ENCODE measurements at places on chromosomes 1 and 21.

DNA sequence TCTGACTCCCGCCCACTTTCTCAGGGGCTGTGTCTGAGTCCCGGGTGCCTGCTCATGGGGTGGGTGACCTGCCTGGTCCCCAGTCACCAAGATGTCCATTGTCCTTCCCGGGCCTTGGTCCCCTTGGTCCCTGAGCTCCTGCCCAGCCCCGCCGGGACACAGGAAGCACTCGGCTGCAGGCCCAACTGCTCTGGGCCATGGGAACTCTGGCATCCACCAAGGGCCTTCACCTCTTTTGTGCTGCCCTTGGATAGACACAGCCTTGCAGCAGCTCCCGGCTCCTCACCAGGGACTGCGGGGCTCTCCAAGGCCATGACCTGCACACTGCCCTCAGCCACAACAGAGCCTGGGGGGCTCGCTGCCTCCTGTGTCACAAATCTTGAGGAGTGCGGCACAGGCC, 22.1 kb upstream of the MX1 start:
- DNase-seq = no peak

- no peak for DNase-seq
Observed at GRCh38 chr1:72355899-72356298, 73.6 kb upstream of the NEGR1 start.

GRCh38 chr1:181789395-181789794, 272.1 kb downstream of the ZNF648 start:
- DNase-seq = no peak

DNA sequence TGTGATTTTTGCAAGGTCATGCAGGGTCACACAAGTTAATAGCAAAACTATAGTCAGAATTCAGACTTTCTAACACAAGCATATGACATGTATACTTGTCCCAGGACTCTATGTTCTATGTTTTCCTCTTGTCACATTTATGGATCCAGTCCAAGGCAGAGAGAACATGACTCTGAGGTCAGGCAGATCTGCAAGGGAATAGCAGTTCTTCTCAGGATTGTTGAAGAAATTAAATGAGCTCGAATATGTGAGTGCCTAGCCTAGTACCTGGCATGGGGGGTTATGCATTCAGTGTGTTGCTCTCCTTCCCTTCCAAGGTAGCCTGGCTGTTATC, 9.5 kb upstream of the RPTN start:
- no peak for DNase-seq

- no peak for DNase-seq
Observed at GRCh38 chr1:165564561-165564960, 20.8 kb downstream of the LRRC52 start.

GRCh38 chr1:184385865-184386311, 941 bp upstream of the C1orf21 start:
- no peak for DNase-seq

DNA sequence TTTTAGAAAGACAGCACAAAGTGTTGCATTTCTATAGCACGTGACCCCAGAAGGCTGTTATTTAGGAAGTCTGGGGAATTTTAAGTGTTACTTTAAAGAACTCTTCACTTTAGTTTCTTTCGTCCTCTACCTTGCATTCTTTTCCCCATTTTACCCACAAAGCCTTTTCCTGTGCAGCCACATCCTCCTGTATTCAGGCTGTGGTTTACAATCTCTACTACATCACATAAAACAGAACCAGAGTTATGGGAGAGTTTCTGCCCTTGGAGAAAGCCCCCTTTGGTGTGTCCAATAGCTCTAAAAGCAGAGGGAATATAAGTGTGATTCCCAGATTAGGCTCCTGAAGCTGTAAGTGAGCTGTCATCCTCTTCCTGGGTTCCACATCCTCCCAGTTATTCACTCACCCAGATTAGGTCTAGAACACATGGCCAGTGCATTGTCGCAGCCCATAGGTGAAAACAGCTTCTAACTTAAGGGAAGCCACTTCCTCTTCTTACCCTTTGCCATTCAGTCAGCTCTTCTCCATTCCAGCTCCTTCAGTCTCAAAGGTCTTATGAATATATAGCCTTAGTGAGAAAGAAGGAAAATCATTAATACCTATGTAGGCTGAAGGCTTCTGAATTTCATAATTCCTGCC, 171.1 kb downstream of the PIGK start:
- no peak for DNase-seq

- DNase-seq = no peak
Observed at GRCh38 chr1:63866084-63866483, 92.3 kb downstream of the ROR1 start.

- no peak for DNase-seq
Observed at GRCh38 chr1:107051266-107051665, 5.2 kb upstream of the PRMT6 start.

- DNase-seq = no peak
Observed at GRCh38 chr1:181179987-181180365, 91.5 kb downstream of the IER5 start.

DNA sequence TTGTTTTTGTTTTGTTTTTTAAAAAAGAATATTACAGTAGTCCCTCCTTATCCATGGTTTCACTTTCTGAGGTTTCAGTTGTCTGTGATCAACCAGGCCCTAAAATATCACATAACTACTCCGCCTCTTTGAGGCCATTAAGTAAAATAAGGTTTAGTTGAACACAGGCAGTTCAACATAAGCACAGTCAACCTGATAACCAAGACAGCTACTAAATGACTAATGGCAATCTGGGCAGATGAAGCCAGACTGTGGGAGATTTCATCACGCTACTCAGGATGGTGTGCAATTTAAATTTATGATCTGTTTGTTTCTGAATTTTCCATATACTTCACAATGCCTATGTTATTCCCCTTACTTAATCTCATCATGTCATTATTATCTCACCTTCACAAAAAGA, 30.1 kb downstream of the LDLRAD1 start:
- no peak for DNase-seq

GRCh38 chr1:42035205-42035829, 116.6 kb upstream of the HIVEP3 start:
- peak; percentile 90 for DNase-seq

- DNase-seq = no peak
Observed at GRCh38 chr1:78045563-78045925, 222 bp upstream of the GIPC2 start.

DNA sequence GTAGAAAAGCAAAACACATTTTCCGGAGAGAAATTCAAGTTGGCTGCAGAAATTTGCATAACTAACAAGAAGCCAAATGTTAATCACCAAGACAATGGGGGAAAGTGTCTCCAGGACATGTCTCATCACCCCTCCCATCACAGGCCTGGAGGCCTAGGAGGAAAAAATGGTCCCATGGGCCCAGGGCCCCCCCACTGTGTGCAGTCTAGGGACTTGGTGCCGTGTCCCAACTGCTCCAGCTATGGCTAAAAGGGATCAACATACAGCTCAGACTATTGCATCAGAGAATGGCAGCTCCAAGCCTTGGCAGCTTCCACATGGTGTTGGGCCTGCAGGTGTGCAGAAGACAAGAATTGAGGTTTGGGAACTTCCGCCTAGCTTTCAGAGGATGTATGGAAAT, 138.2 kb downstream of the USH2A start:
- no peak for DNase-seq

- DNase-seq = peak; percentile 93
Observed at GRCh38 chr1:168342572-168343280, 62.0 kb downstream of the TBX19 start.

- DNase-seq = no peak
Observed at GRCh38 chr1:25675729-25676476, 59.3 kb downstream of the MAN1C1 start.

DNA sequence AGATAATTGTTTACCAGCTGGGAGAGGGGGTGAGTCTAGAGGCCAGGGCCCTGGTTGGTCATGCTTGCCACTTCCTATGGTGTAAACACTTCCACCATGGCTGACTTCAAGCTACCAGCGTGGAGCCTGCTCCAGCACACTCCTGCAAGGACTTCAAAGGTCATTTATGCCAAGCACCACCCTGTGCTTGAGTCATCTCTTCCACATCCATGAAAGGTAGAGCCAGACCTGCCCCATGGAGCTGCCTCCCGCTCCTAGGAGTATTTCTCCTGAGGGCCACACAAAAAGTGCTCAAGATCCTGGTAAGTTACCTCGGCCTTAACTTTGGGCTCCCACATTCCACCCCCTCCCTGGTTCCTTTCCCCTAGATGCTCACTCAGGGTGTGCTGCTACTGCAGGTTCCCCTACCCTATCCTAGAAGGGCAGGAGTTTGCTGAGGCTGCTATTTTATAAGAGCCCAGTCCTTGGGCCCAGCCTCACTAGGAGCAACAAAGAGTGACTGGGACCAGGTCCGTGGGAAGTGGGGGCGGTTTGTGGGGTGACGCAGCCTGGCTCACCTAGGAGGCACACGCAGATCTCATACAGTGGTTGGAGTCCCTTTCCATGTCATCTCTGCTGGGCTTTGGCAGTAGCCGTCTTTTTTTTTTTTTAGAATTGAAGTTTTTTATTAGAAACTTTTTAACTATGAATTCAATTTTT, 2.4 kb downstream of the RAB7B start:
- no peak for DNase-seq

GRCh38 chr21:42156690-42157605, 62.0 kb upstream of the ABCG1 start:
- no peak for DNase-seq

DNA sequence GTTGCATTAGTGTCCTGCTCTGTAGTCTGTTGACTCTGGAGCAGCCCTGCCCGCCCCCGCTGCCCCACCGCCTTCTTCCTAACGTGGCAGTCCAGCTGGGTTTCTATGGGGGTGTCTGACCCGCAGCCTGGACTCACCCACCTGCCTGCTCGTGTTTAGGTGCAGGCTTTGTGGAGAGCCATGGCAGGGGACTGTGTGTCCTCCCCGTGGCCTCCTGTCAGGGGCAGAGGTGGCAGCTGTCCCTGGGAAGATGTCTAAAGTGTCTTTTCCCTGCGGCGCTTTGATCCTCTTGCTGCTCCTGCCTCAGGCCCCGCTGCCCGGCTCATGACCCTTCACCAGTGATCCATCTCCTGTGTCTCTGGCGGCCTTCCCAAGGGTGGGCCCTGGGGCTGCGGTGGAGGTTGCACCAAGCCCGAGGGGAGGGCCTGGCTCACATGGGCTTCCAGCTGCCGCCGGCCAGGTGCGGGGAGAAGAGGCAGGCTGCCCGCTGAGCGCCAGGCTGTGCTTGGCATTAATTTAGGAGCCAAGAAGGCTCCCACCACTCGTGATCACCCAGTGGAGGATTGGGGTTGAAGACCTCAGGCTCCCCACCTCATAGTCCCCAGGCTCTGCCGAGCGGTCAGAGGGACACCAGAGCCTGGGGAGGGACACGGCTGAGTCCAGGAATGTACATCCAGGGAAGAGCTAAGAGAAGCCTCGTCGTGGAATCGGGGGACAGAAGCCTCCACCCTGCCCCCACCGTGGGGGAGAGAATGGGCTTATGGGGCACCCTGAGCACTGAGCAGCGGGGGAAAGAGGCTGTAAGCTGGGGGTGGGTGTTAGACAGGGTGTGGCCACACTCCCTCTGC, 44.1 kb downstream of the COL18A1 start:
- DNase-seq = no peak

- no peak for DNase-seq
Observed at GRCh38 chr1:74584185-74584584, 71.8 kb upstream of the LRRC53 start.

- DNase-seq = no peak
Observed at GRCh38 chr1:21313886-21314721, 23.8 kb upstream of the ECE1 start.

GRCh38 chr21:37273440-37273839, 6.3 kb upstream of the VPS26C start:
- DNase-seq = no peak

GRCh38 chr1:23736437-23737134, 6.7 kb upstream of the ELOA start:
- no peak for DNase-seq

GRCh38 chr21:44920694-44921604, at the start of gene ITGB2:
Gene ITGB2 (minus strand): TSS chr21:44920899. CDS start chr21:44910782, 10,117 bp downstream.
- no peak for DNase-seq

DNA sequence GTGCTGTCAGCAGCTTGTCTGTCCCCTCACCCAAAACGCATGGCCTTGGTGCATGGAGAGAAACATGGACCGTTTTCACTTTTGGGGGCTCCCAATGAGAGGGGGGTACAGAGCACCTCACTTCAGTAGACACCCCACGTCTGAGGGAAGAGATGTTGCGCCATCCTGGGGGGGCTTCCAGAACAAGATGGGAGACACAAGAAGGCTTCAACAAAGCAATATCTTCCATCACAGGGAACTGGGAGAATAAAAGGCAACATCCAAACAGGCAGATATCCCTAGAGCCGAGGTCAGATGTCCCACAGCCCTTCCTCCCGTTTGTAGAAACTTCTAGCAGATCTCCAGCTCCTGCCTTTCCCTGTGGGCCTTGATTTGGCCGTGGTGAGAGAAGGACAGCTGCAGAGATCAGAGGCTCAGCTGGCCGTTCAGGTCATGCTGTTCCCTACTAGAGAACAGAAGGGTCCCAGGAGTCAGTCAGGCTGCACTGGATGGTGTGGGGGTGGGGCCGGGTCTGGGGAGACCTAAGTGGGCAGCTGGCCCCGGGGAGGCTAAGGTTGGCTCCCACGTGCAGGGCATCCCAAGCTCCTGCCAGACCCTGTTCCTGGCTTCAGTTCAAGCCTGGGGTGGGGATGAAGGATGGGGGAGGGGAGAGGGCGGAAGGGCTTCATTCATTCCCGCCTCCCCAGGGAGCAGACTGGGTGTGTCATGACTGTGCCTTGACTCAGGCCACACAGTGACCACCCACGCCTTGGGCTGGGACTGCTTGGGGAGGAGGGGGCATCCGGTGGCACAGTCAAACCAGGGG, 4.4 kb downstream of the PLOD1 start:
- DNase-seq = peak; percentile 82

- no peak for DNase-seq
Observed at GRCh38 chr1:42427240-42427639, 28.6 kb downstream of the ZMYND12 start.

DNA sequence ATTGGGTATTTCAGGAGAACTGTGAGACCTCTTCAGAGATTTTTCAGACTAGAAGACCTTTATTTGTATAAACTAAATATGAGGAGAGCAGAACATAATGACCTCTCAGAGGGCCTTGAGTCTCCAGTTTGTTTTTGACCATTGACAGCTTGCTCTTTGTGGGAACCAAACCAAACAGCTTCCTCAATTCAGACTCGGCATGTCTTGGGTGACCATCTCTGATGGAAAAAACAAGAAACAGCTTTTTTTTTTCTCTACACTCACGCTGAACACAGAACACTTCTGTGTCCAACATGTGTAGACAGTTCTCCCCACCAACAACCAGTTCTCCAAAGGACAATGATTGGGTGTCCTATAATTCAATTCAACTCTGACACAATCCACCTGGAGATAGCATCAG, 11.5 kb downstream of the ATP1A4 start:
- no peak for DNase-seq

- DNase-seq = no peak
Observed at GRCh38 chr1:55252942-55253589, 37.9 kb upstream of the USP24 start.
